ENCODE measurements at places on chromosomes 4 and X. TPM values are rescaled to one million over a fixed set of nuclear protein-coding genes. Genes with fewer than 3 reads are reported as not detected.

GRCh38 chrX:50115973-50116372 lies 84.8 kb downstream of the AKAP4 start:
- H3K27me3 ChIP-seq, result no peaks in the 10 kb centered on the region
- H3K36me3 ChIP-seq, result no peaks in the 10 kb centered on the region
- no peaks in the 10 kb centered on the region for H3K4me1 ChIP-seq
- H3K27ac ChIP-seq, result no peak overlapping the region

Gene SMR3B
- total RNA-seq, result not detected

Gene THAP9
- total RNA-seq, result 22.3 TPM

DNA sequence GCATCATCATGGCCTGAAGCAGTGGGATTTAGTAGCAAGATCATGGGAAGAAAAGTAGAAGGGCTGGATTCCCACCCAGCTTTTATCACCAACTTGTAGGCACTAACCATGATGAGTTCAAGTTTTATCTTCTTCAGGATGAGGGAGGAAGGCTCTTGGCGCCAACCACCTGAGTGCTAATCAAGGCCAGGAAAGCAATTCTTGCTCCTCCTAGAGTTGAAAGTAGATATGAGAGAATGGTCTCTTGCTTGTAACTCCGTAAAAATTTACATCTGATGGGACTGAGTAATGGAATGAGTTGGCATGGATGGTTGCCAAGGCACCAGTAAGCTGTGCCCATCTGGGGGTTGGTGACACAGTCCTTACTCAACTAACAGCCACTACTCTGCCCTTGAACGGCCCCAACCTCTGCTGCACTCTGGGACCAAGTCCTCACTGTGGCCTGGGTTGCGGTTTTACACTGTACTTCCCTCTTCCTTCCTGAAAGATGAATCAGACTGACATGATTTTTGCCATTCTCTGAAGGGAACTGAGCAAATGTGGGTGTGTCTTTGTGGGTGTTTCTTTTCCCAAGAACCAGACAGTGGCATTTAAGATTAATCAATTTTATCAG lies 39.4 kb upstream of the NDP start:
- no peak overlapping the region for H3K4me3 ChIP-seq
- H3K4me1 ChIP-seq, result no peaks in the 10 kb centered on the region
- H3K36me3 ChIP-seq, result no peaks in the 10 kb centered on the region
- no peak for DNase-seq
- no peak overlapping the region for H3K27ac ChIP-seq
- H3K27me3 ChIP-seq, result no peaks in the 10 kb centered on the region

Gene TRAM1L1
- 3.4 TPM for total RNA-seq

Measured in endodermal cell (in vitro differentiated cells).